ENCODE measurements at places on chromosomes 7 and 10.

- no peak for DNase-seq
Measured at GRCh38 chr10:61338146-61338545, 115.0 kb downstream of the TMEM26 start.

GRCh38 chr10:98414932-98415730 lies at the start of gene PYROXD2:
Gene PYROXD2, minus strand, starts transcription at chr10:98415182. Its CDS starts 47 bp downstream, at chr10:98415135.
- DNase-seq, result peak; percentile 82

DNA sequence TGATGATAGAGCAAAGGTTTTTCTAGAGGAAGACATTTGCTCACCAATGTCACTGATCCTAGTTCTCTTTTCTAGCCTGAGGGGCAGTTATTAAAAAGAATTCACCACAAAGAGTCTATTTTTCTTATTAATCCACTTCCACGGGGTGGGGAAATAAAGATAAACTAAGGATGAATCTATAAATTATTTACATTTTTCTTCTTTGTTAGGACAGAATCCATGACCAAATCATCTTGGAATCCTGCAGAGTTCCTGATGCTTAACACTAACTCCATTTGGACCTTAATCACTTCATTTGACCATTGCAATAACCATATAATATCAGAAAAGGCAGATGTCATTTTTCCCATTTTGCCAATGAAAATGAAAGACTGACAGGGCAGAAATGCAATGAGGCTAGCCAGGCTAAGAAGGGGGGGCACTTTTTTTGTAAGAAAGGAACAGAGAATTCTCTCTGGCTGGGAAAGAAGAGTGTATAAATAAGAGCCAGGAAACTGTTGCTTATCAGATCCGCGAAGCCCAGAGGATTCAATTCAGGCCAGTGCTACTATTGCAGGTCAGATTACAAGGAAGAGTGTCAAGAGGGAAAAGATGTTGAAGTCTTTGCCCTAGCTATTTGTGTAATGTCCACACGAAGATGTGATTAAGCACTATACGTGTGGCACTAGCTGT lies 433.2 kb downstream of the TNS3 start:
- DNase-seq, result no peak

DNA sequence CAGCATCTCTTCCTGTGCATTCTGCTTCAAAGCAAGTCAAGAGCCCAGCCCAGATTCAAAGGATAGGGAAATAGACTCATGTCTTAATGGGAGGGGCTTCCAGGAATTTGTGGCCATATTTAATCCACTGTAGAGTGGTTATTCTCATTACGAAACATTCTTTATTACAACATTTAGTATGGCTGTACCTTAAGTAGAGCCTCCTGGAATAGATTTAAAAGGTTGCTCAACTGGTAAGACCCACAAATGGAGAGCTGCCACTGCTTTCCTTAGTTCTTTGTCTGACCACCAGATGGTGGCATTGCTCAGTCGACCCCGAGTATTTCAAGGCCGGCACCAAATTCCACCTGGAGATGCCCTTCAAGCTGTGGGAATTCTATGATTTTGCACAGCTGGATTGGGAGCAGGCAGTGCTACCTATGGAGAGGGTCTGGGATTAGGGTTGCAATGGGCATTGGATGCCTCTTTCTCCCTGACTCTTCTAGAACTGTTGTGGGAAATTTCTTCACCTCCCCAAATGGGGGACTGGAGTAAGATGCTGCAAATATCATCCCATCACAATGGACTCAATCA lies 102.2 kb downstream of the RBM20 start:
- peak; percentile 91 for DNase-seq

DNA sequence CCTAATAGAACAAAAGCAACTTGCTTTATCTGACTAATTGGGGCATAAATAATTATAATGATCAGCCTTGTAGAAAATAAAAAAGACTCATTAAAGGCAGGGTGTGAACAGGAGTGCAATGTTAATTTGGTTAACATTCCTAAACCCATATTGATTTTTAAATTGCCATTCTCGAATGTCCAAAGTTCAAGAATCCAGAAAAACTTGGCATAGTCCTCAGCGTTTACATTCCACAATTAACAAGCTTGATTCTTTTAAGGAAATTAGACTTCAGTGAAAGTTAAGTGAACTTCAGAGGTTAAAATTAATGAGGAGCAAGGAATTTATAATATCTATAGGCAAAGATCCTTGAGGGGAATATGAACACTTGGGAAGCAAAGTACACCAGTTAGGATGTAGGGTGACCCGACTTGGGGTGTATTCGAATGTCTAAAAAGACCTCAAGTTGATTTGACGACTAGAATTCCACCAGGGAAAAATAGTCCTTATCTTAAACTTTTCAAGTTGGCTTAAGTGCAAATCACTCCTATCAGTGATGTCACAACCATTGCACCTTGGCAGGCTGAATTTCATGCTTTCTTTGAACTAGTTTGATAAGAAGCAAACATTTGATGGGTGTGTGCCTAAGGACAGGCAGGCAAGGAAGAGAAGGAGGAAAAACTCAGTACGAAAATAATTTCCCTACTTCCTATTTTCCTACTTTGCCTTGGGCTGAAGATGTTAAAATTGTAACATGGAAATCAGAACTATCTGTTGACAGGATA lies 830.4 kb upstream of the COBL start:
- no peak for DNase-seq

DNA sequence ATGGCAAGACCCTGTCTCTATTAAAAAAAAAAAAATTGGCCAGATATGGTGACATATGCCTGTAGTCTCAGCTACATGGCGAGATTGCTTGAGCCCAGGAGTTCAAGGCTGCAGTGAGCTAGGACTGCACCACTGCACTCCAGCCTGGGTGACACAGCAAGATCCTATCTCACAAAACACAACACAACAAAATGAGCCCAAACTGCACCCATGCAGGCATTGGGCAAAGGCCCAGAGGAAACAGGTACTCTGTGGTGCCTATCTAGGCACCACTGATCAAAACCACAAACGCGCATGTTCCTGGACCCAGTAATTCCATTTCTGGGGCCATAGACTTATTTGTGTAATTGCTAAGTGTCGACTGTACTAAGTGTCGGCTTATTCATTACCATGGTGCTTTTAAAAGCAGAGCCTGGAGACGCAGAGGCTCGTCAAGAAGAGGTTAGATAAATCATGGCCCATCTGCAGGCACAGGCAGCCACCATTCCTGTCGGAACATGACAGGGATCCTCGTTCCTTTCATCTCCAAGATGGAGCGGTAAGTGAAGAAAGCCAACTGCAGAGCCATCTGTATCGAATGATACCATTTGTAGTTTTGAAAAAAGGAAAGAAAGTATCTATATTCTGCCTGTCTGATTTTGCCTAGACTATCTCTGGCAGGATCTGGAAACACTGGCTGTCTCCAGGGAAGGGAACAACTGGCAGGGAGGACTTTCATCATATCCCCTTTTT lies 160.4 kb upstream of the RHEB start:
- DNase-seq, result peak; percentile 83

DNA sequence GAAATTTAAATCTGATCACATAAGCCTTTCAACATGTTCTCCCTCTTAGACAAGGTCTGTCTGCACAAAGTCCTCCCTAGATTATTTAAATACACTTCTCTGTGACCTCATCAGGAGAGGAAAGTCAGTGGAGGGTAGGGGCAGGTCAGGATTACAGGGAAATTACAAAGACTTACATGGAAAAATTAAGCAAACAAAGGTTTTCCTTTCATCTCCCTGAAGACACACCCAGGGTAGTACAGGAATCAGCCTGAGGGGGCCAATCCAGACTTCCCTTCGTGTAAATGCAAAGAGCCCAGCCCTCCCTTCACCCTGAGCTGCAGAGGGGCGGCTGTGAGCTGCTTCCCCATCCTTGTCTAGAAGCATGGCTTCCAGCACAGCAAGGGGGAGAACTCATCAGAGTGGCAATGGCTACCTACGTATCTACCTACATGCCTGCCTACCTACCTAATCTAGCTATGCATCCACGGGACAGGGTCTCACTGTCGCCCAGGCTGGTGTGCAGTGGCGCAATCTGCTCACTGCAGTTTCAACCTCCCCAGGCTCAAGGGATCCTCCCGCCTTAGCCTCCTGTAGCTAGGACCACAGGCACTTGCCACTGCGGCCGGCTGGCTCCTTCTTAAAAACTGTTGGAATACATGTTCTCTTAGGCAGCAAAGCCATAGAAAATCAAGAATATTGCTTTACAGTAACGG lies 33.2 kb downstream of the PITRM1 start:
- no peak for DNase-seq

GRCh38 chr10:80290474-80291220 lies 1.2 kb upstream of the MAT1A start:
- no peak for DNase-seq

- peak; percentile 55 for DNase-seq
Measured at GRCh38 chr10:32166365-32166764, 110.1 kb upstream of the KIF5B start.

- DNase-seq, result no peak
Measured at GRCh38 chr7:50409856-50410745, 40.0 kb downstream of the FIGNL1 start.

GRCh38 chr7:123751821-123752220 lies 3.0 kb upstream of the WASL start:
- DNase-seq, result no peak

GRCh38 chr10:26432938-26433337 lies 5.2 kb upstream of the APBB1IP start:
- no peak for DNase-seq

DNA sequence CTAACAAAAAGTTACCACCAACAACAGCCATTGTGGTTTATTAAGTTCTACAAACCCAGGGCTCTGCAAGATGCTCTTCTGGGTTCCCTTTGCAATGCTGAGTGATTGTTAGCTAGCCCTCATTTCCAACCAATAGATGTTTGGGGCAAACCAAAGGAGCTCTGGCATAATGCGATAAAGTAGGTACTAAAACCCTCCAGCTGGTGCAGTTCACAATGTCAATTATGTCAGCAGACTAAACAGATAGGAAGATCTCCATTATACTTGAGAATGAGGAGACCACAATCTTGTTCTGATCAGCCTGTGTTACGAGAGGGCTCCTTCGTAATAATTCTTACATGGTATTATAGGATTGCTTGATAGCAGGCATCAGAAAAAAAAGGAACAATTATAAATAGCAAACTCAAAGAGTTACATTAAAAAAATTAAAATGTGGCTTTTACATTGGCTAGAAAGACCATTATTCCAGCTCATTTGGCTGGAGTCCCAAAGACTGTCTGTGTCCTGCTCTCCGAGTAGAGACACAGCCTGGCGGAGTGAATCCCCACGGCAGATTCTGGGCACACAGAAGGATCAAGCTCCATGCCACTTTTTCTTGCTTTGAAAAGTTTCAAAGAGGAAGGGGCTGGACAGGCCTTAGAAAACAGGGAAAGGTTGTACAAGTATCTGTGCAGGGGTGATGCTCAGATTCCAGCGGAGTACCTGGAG lies 93.8 kb downstream of the ZRANB1 start:
- DNase-seq, result no peak

DNA sequence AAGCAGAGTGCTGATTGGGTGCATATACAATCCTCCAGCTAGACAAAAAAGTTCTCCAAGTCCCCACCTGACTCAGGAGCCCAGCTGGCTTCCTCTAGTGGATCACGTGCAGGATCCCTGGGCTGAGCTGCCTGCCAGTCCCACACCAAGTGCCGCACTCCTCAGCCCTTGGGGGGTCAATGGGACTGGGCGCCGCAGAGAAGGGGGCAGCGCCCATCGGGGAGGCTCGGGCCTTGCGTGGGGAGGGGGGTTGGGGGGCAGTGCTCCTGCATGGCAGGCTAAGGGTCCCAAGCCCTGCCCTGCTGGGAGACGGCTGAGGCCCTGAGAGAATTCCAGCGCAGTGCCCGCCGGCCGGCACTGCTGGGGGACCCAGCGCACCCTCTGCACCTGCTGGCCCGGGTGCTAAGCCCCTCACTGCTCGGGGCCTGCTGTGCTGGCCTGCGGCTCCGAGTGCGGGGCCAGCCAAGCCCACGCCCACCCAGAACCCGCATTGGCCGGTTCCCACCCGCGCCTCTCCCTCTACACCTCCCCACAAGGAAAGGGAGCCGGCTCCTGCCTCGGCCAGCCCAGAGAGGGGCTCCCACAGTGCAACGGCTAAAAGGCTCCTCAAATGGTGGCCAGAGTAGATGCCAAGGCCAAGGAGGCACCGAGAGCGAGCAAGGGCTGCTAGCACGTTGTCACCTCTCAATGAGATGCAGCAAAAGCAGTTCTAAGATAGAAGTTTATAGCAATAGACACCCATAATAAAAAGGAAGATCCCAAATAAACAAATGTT lies 274.3 kb upstream of the LRRTM3 start:
- DNase-seq, result no peak

GRCh38 chr10:70296406-70296899 lies 12.6 kb upstream of the NPFFR1 start:
- DNase-seq, result peak; percentile 82

DNA sequence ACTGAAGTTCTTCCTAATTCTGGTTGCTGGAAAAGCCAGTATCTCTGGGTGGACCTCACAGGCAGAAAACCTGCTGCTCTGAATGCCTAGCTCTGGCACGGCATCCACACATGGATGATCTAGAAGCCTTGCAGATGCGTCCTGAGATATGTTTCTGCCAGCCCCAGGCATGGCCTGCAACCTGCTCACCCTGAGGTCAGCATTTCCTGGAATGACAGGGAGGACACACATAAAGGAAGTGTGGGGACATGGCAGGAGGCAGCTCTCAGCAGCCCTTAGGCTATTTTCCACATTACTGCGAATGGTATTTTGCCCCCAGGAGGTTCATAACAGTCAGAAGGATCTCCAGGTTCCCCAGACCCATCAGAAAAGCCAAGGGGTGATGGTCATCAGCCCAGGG lies 23.2 kb downstream of the PLXNA4 start:
- no peak for DNase-seq

DNA sequence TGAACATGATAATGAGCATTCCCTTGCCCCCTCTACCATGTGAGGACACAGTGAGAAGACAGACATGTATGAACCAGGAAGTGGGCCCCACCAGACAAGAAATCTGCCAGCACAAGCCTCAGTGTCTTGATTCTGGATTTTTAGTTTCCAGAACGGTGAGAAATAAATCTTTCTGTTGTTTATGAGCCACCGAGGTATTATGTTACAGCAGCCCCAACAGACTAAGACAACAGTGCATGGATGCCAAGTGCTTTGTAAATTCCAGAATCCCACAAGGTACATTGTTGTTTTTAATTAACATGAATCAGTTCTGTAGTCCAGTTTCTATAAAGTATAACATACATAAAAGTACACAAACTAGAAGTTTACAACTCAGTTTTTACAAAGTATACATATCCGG lies 162.2 kb downstream of the ARHGAP21 start:
- DNase-seq, result no peak

GRCh38 chr10:14062528-14063260 lies 268.0 kb downstream of the FRMD4A start:
- peak; percentile 35 for DNase-seq

DNA sequence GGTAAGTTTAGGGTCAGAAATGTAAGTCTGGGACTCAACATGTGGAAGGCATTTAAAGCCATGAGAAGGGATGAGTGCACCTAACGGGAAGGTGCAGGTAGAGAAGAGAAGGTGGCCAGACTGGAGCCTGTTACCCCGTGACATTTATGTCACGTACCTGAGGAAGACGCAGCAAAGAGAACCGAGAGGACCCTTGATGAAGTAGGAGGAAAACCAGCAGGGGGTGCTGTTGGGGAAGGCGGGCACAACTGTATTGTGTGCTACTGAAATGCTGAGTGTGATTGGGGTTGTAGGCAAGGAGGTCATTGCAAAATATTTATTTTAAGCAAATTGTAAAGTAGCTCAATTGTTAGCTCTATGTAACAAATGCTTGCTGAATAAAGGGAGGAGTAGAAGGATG lies 338.2 kb upstream of the PRKCQ start:
- DNase-seq, result peak; percentile 15

Data from epithelial cell of esophagus (primary cell).